ENCODE measurements at places on chromosomes 1 and 21.

DNA sequence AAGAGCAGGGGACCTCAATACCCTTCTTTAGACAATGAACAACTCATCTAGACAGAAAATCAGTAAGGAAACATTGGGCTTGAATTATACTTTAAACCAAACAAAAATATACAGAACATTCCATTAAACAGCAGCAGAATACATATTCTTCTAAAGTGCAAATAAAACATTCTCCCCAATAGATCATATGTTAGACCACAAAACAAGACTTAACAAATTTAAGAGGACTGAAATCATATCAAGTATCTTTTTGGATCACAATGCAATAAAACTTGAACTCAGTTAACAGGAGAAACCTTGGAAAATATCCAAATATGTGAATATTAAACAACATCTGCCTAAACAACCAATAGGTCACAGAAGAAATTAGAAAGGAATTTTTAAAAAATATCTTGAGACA lies 47.7 kb upstream of the HP1BP3 start:
- no peak for DNase-seq

GRCh38 chr1:209428241-209428921 lies 155.1 kb upstream of the CAMK1G start:
- DNase-seq, result no peak

GRCh38 chr1:245091818-245092637 lies 62.8 kb upstream of the KIF26B start:
- DNase-seq, result peak; percentile 98

DNA sequence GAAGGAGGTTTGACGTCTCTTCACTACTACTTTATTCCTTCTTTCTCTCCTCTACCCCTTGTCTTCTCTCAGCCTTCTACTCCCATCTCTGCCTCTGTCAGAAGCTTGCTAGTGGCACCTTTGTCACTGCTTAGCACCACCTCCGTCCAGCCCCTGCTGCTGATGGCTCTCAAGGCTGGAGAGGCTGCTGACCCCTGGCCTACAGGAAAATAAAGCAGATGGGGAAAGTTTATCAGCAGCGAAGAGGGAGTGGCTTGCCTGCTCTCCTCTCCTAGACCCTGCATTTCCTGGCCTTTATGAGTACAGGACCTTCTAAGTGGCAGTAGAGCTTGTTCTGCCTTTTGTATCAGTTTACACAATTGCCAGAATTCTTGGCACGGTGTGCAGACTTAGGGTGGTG lies 27.0 kb downstream of the PROX1 start:
- DNase-seq, result no peak

DNA sequence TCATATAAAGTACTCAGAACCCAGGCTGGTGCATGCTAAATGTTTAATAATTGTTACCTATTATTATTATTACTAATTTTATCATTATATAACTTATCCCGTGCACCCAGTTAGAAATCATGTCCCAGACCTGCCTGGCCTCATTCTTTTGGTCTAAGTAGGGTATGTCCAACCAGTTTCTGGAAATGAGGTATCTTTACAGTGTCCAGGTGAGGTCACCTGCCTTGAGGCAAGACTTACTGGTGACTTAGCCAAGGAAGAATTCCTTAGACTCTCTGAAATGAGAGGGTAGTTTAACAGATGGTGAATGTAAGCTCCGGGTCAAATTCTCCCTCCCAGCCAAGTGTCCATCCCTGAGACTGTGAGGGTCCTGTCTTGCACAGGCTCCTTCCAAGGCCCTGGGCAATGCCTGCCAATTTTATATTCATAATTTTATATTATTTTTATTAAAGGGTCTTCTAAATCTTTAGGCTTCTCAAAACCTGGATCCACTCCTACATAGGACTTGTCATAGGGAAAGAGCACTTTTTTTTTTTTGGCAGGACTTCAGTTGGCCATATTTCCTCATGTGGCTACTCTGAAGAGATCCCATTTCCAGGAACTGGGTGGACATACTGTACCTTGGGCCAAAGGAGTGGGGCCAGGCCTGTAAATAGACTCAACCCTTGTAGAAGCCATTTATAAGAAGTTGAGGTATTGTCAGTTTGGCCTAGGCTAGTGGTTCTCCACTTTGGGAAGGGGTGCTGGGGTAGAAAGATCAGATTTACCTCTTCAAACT lies 96.7 kb upstream of the KCNA3 start:
- DNase-seq, result no peak

- DNase-seq, result no peak
These were observed 40.7 kb downstream of the VTCN1 start for GRCh38 chr1:117169871-117170596.

GRCh38 chr1:15343729-15344128 lies 66.0 kb upstream of the EFHD2 start:
- DNase-seq, result peak; percentile 51

DNA sequence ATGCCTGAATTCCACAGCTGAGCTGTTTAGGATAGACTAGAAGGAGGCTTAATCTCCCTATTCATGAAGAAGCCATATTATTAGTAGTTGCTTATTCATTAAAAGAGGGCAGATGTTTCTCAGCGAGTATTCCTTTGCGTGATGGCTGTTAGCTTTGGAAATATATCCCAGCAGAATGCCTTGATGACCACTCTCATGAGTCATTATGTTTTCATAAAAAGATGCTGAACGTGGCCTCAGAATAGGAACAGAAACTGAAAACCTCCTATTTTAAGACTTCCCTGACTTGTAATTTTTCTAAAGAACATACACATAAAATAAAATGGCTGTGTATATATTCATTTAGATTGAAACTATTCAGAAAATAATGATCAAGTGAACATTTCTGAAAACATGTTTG lies 9.6 kb upstream of the PLA2G4A start:
- peak; percentile 89 for DNase-seq

- DNase-seq, result no peak
These were observed 100.7 kb downstream of the PATJ start for GRCh38 chr1:61842863-61843514.
